ENCODE measurements at places on chromosomes 13 and 19. TPM values are rescaled to one million over a fixed set of nuclear protein-coding genes. Genes with fewer than 3 reads are reported as not detected.

Gene LHFPL6
- polyA plus RNA-seq = 31.4 TPM

Gene ZNF888
- 14.8 TPM for polyA plus RNA-seq

Gene KIR2DL4
- not detected for polyA plus RNA-seq

Gene KISS1R
- 0.25 TPM for polyA plus RNA-seq

- no peak for DNase-seq
Measured at GRCh38 chr19:13842291-13843103, 34.4 kb upstream of the NANOS3 start.

- no peak for DNase-seq
Measured at GRCh38 chr13:29935309-29935981, 85.0 kb upstream of the UBL3 start.

DNA sequence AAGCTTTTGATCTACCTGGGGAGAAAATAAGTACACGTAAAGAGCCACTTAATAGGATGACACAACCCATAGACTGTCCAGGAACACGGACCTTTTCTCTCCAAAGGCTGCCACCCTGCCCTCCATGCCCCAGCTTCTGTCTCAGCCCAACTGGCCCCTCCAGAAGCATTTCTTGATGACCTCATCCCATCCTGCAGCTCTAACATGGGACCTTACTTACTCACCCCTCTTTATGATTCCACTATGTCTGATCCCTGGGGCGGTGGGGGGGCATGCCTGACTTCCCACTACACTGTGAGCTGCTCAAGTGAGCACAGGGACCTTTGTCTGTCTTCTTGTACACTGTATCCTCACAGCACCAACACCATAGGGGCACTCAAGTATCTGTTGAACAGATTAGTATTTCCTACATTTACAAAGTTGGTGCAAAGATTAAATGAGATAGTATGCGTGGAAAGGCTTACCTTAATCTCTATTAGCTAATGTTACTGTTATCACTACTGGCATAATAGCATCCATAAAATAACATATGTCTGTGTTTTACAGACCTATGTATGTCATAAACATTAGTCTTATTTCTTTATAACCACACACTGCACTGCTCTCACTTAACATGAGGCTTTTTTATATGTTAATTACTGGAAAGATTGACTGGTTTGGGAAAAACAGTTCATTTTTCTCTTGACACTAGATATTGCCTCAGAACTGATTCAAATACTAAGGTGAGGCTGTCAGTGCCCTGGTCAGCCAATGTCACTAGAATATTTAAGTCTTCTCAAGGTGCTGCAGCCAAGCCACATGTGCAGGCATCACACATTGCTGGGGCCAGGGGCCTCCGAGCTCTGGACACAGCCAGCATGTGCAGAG is 100.9 kb downstream of the FOXO1 start:
- DNase-seq = no peak

DNA sequence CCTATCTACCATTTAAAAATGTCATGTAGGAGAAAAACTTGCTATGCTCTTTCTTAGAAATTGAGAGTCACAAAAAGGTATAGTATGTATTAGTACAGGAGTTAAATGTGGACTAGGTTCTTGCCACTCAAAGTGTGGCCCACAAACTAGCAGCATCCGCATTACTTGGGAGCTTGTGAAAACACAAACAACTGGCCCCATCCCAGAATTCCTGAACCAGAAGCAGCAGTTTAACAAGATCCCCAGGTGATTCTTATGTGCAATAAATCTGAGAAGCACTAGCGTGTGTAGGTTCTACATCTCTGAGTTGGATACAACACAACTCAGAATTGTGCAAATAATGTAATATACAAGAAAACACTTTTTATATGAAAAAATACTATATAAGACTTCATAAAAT is 325.9 kb downstream of the DCT start:
- DNase-seq = no peak

DNA sequence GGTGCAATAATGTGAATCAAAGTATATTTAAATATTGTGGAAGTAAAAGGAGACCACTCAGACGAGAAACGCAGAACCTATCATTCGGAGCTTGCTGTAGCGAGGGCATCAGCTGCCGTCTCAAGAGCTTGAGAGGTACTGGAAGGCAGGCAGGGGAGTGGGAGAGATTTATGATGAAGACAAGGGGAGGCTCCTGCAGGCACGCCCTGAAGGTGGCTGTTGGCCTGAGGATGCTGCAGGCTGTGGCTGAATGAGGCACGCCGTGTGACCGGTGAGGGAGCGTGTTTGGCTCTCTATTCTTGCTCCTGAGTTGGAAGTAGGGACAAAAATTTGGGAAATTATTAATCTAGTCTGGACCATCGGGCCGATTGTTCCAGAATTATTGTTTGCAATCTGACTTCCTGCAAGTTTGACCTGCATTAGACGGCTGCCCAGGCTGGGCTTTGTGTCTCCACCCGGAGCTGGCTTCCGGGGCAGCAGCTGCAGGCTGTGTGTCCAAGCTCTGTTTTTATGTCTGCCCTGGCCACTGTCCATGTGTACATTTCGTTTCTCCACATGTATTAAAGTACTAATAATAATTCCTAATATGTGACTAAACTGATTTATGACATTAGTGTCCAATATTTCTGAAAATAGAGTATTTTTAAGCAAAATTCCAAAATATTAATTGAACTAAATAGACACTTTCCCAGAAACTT is 91.1 kb upstream of the ANKRD10 start:
- no peak for DNase-seq

DNA sequence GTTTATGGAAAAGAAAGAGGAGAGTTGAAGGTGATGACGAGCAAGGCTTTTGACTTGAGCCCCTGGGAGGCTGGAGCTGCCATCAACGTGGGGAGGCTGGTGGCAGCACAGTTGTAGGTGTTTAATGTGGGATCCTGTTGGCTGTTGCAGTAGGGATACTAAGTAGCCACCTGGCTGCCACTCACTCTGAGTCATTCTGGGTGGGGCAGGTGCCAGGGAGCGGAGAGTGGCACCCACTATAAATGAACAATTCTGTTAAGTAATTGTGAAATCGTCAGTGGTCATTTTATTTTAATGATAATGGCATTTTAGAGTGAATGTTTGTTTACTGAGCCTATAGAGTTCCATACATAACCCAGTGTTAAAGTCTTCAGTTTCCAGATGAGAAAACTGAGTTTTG is 9.8 kb downstream of the ZNF317 start:
- no peak for DNase-seq

DNA sequence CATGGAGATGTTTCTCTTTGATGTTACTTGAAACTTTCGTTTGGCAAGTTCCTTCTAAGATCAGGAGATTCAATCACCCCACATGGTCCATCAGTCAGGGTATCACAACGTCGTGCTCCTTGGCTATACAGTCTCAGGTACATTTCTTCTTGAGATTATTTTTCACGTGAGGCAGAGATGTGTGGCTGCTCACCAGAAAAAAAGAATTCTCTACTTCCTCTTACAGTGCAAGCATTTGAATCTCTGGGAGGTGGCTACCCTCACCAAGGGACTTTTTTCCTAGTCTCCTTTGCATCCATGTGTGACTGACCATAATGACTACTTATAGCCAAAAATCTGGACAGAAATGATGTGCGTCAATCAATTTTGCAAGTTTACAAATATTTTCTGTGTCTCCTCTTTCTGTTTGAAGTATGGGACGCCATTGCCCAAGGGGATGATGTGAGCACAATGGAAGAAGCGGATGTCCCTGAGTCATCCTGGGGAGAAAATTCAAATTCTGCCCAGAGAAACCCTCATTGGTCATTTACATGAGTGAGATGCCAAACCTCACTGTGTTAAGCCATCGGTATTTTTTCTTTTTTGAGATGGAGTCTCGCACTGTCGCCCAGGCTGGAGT is 8.6 kb upstream of the LAIR2 start:
- no peak for DNase-seq

GRCh38 chr19:12985049-12985776 is 10.1 kb upstream of the NFIX start:
- no peak for DNase-seq

DNA sequence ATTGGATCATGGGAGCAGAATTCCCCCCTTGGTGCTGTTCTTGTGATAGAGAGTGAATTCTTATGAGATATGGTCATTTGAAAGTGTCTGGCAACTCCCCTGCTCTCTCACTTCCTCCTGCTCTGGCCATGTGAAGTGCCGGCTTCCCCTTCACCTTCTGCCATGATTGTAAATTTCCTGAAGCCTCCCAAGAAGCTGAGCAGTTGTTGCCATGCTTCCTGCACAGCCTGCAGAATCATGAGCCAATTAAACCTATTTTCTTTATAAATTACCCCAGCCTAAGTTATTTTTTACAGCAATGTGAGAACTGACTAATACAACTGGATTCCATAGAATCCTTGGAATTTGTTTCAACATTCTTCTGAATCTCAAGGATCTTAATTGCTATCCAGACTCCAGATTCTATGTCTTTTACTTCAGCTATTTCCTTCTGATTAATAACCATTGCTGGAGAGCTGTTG is 328.1 kb downstream of the SLITRK5 start:
- no peak for DNase-seq

- DNase-seq = no peak
Measured at GRCh38 chr19:30920222-30920621, 429.0 kb downstream of the TSHZ3 start.

All from left kidney (tissue), 8 donors.